ENCODE measurements at places on chromosomes 6 and 20. TPM values are rescaled to one million over a fixed set of nuclear protein-coding genes. Genes with fewer than 3 reads are reported as not detected.

DNA sequence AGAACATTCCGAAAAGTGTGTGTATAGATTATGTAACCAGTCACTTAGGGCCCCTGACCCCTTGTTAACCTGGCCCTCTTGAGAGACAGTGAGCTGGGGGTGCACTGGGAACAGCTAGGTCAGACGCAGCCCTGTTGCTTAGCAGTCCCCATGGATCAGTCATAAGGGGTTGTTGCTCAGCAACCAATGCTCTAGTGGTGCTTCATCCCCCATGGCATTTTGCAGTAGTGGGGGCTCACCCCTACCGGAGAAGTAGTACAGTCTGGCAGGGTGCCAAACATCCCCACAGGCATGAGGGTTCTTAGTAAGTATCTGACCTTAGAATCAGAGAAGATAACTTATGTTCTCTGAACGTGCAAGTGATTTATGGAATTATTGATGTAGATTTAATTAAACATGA, 12.3 kb downstream of the PKIB start:
- DNase-seq = peak; percentile 70

- no peak for DNase-seq
Measured at GRCh38 chr6:165634101-165634880, 28.8 kb downstream of the PDE10A start.

- no peak for DNase-seq
Measured at GRCh38 chr6:103000688-103001087, 1607.2 kb downstream of the GRIK2 start.

- DNase-seq = no peak
Measured at GRCh38 chr6:119318176-119318575, 31.4 kb downstream of the MAN1A1 start.

GRCh38 chr6:168149015-168149414, 70.0 kb upstream of the FRMD1 start:
- DNase-seq = peak; percentile 47

DNA sequence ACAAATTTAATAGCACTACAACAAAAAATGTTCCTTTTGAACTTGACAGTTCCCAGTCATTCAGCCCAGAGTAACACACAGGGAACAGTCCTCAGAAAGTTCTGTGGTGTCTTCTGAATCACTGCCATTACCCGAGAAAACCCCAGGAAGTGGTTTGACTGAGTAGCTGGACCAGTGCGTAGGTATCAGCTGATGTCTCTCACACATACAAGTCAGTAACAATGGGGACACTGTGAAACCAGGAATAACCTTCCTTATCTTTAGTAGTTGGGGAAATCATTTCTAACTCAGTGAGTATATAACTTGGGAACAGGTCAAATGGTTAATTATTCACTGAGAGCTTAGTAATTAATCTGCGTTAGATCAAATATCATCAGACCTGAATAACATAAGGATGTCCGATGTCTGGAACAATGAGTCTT, 73.1 kb downstream of the HIVEP2 start:
- no peak for DNase-seq

DNA sequence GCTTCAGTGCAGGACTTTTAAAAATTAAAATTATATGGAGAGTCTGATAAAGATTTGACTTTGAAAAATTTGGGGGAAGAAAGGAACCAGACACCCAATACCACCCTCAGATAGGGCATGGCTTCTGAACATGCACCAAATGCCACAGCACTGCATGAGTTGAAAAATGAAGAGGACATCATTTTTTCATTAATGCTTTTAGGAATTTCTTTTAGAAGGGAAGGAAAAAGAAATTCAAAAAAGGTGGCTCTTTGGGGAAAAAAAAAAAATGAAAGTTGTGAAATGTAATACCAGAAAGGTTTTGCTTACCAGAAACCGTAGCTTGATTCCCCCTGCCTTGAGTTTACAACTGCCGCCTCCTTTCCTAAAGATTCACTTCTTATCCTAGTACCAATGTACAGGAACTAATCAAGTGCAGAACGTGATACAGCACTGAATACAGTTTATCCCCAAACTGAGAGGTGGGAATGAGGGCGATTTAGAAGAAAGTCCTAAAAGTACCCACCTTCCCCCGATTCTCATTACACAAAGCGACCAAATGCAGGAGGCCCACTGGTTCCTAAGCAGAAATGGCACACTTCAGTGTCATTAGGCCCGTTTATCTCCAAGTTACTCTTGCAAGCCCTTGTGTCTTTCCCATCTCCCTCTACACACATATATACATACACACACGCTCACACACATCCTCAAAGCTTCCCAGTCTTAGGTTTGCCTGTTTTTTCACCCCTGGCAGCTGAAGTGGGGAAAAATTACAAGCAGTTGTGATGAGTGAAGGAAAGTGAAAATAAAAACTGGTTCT, 2.8 kb downstream of the PPP1R10 start:
- no peak for DNase-seq

- DNase-seq = no peak
Measured at GRCh38 chr6:71198908-71199307, 89.7 kb upstream of the OGFRL1 start.

DNA sequence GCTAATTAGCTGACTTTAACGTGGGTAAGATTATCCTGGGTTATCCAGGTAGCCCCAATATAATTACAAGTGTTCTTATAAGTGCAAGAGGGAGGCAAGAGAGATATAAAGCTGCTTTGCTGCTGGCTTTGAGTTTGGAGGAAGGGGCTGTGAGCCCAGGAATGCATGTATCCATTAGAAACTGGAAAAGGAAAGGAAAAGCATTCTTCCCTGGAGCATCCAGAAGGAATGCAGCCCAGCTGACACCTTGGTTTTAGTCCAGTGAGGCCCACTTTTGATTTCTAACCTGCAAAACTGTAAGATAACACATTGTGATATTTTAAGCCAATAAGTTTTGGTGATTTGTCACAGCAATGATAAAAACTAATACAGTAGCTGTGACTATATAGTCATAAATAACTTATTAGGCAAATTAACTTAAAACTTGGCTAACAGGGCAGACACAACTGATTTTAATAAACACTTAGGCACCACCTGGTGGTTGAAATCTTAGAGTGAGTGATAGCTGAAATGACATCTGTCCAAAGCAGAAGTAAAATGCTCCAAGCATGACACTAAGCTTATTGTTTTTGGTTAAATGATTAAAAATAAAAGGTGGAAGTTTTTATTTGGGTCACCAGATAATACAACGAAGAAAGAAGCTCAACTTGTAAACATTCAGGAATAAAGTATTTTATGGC, 35.6 kb downstream of the ADGRF4 start:
- no peak for DNase-seq

DNA sequence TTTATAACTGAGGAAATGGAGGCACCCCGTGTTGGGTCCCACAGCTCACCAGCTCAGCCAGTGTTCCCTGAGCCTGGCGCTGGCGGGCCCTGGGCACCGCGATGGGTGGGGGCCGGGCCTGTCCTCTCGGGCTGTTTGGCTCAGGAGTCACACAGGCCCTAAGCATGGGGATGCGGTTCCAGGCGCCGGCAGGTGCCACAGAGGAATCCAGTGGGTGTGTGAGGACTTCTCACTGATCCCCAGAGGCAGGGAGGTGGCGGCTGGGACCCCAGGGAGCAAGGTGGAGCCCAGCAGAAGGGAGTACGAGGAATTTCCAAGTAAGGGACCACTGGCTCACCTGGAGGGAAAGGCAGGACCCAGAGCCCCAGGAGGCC, 57.5 kb downstream of the IRF4 start:
- no peak for DNase-seq

GRCh38 chr6:83463886-83464285, 33.0 kb upstream of the ME1 start:
- no peak for DNase-seq

DNA sequence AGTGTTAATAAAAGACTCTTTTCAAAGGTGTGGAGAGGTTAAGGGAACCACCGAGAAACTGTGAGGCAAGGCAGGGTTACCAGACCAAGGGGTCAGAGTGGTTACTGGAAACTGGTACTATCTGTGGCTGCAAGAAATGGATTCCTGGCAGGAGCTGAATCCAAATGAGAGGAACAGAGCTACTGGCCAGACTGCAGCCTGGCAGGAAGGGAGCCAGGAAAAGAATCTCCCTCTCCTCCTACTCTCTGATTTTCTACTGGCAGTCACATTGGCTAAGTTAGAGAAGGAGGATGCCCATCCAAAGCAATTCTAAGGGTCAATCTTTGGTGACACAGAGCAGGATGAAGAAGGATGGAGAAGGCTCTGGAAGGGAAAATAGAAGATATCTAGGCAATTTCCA, 211.5 kb downstream of the GRM1 start:
- DNase-seq = no peak

GRCh38 chr6:137157601-137158000, 15.8 kb downstream of the IL22RA2 start:
- no peak for DNase-seq

- DNase-seq = no peak
Measured at GRCh38 chr6:30782425-30783014, 38.2 kb upstream of the IER3 start.

DNA sequence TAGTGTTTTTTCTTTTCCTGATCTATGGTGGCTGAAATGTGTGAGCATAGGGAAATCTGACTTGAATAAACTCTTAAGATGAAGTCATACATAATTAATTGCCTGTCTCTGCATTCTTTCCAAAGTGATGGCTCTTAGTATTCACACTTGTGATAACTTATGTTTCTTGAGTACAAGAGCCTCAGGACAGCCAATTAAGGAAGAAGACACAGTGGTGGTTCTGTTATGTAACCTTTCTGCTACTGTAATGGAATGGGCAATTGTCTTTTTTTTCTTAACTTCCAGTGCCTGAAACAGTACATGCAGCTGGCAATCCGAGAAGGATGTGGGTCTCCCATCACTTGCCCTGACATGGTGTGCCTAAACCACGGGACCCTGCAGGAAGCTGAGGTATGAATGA, 40.1 kb downstream of the RNF144B start:
- no peak for DNase-seq

GRCh38 chr20:59583428-59584277, 20.7 kb upstream of the PHACTR3 start:
- no peak for DNase-seq

GRCh38 chr6:73088138-73088813, 137.0 kb downstream of the KHDC1L start:
- DNase-seq = no peak

DNA sequence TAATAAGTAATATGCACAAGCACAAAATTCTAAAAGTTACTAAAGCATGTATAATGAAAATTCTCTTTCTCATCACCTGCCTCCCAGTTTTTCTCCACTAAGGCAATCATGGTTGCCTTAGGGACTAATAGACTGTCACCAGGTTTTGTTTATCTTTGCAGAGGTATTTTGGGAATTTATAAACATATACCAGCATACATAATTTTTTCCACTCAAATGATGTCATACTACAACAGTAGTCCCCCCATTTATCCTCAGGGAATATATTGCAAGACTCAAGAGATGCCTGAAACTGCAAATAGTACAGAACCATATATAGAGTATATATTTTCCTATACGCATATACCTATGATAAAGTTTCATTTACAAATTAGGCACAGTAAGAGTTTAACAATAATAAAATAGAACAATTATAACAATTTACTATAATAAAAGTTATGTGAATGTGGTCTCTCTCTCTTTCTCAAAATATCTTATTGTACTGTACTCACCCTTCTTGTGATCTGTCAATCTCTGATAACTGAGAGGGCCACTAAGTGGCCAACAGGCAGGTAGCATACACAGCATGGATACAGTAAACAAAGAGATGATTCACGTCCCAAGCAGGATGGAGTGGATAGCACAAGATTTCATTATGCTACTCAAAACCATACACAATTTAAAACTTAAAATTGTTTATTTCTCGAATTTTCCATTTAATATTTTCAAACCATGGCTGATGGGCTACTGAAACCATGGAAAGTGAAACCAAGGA, 19.7 kb downstream of the RBL1 start:
- DNase-seq = no peak

DNA sequence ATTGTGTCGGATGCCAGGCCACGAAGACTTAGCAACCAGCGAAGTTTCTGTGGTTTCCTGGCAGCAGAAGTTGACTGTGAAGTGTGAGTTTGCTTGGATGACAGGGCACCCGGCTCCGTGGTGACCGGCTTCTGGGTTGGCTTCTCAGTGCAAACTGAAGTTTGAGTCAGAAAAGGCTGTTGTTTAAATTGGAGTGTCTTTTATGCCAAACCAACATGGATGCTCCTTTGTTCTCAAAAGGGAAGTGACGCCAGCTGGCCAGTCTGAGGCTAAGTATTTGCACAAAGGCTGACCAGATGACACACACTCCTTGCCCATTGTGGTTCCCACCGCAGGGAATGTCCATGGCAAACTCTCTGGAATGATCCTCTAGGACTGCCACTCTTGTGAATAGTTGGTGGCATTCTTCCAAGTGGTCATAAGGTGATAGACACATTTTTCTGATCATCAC, 164.8 kb upstream of the QKI start:
- DNase-seq = no peak

- DNase-seq = no peak
Measured at GRCh38 chr20:50386641-50386960, 123.6 kb upstream of the PTPN1 start.

FAM209B gene
- not detected for total RNA-seq

DNAH8 gene
- total RNA-seq = 0.05 TPM

NKX2-2 gene
- 15.4 TPM for total RNA-seq

HS3ST5 gene
- 3.6 TPM for total RNA-seq

MATN4 gene
- total RNA-seq = not detected

GRIK2 gene
- total RNA-seq = 4.8 TPM

FNDC11 gene
- 0.52 TPM for total RNA-seq

RAD21L1 gene
- not detected for total RNA-seq

R3HDML gene
- not detected for total RNA-seq

SNPH gene
- 2.7 TPM for total RNA-seq

CD24 gene
- 1,512 TPM for total RNA-seq

SEC23B gene
- total RNA-seq = 63.1 TPM

COX4I2 gene
- not detected for total RNA-seq

ADGRG6 gene
- total RNA-seq = 72.3 TPM

SYCP2L gene
- total RNA-seq = 6.9 TPM

LPA gene
- 0.31 TPM for total RNA-seq

Measured in type B pancreatic cell (in vitro differentiated cells).